Stimulated activated CD4-positive, alpha-beta T cell treated with anti-CD3 and anti-CD28 coated beads, Interleukin-2, amount 100 ng/mL, for 24 hours (primary cell): ENCODE measurements at places on chromosomes 7 and 10.

GRCh38 chr7:116439005-116439404 is 60.5 kb upstream of the CAV2 start:
- no peak for DNase-seq

DNA sequence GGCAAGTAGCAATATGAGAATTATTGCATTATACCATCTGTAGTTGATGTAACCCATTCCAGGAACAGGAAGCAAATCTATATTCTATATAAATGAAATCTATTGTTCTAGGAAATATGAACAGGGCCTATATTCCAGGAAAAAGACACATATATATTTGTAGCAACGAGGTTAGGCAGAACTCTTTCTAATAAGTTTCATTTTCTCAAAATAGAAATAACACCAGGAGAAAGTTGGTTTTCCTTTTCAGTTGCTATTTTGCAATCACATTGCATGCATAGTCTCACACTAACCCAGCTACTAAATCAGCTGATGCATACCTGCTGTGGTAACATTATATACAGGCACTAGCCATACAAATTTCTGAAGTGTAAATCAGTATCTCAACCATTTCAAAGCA is 6.2 kb upstream of the IFIT2 start:
- DNase-seq: no peak

- DNase-seq: no peak
Observed at GRCh38 chr10:21261842-21262294, 263.6 kb downstream of the SKIDA1 start.

- DNase-seq: no peak
Observed at GRCh38 chr7:151827620-151828019, 49.3 kb downstream of the PRKAG2 start.

- DNase-seq: no peak
Observed at GRCh38 chr10:98276311-98276710, 8.3 kb upstream of the LOXL4 start.

DNA sequence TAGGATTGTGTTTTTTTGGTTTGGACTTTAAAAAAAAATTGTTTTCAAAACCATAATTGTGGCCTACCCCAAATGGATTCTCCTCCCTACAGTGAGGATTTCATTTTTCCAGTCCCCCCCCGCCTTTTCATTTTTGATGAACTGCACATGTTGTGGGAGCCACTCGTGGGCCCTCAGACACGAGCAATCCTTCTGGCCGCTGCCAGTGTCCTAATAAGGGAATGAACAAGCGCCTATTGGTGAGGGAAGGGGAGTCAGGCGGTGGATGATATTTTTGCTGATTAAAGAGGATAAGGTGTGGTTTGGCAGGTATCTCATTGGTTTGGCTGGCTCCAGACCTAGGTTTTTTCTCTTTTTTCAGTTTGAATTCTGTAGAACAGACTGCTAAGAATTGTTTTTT is 78.7 kb upstream of the AGBL3 start:
- no peak for DNase-seq

DNA sequence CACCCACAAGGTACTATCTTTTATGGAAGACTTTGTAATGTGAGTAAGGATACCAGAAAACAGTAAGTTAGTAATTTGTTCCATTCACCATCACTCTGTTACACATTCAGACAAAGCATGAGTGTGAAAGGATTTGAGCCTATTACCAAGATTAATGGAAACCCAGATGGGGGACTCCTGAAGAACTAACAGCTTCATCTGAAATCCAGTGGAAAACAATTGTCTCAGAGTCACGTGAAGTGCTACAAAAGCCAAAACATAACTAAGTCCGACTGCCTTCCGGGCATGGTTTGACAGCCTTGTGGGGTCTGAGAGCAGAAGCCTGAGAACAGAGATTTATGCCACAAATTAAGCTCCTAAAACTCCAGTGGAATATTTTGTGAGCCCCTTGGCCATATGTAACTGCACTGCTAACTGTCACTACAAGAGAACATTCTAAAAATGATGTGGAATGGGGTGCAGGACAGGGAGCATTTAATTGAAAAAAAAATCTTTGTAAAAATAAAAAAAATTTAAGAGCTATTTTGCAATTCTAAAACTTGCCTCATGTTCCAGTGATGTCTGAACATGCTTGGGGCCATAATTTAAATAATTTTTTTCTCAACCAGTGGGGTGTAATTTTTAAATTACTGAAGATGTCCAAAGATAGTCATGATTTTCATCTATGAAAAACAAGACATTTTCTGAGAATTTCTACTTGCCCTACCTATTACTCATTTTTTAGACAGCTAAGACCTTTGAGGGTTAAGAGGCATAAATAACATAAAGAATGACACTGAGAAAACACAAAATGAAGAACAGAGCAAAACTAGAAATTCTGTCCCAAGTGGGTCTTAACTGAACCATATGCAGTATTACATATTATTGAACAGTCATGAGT is 555.0 kb downstream of the INHBA start:
- DNase-seq: no peak

- no peak for DNase-seq
Observed at GRCh38 chr10:88964869-88965415, 12.4 kb upstream of the ACTA2 start.

GRCh38 chr10:19941206-19941880 is 125.1 kb downstream of the PLXDC2 start:
- DNase-seq: no peak

- no peak for DNase-seq
Observed at GRCh38 chr7:104272767-104273384, 55.5 kb upstream of the LHFPL3 start.

DNA sequence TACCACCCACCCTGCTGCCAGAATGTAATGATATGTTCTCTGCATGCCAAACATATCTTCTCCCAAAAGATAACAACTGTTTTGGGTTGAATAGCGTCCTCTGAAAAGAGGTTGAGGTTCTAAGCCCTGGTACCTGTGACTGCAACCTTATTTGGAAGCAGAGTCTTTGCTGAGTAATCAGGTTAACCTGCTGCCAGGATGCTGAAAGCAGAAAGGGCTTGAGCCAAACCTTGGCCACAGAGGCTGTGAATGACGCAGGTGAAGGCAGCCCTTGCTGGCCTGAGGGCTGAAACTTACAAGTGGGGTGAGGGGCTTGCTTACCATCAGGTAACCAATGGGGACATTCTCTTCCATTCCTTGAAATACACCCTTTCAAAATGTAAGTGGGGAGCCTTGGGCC is 151.8 kb upstream of the RHEB start:
- no peak for DNase-seq

- no peak for DNase-seq
Observed at GRCh38 chr10:14377591-14378175, 47.0 kb upstream of the FRMD4A start.

GRCh38 chr7:7185371-7185989 is 3.1 kb downstream of the C1GALT1 start:
- no peak for DNase-seq

GRCh38 chr10:126165874-126166273 is 222.4 kb downstream of the ADAM12 start:
- no peak for DNase-seq
